Body of pancreas (tissue), 4 donors: ENCODE measurements at places on chromosomes 2 and 18. TPM values are rescaled to one million over a fixed set of nuclear protein-coding genes. Genes with fewer than 3 reads are reported as not detected.

Gene FANCL
- 19.5 TPM for total RNA-seq

Gene XIRP2
- not detected for total RNA-seq

Gene CLIP4
- 17.5 TPM for total RNA-seq

Gene LDLRAD4
- total RNA-seq, result 8.6 TPM

DNA sequence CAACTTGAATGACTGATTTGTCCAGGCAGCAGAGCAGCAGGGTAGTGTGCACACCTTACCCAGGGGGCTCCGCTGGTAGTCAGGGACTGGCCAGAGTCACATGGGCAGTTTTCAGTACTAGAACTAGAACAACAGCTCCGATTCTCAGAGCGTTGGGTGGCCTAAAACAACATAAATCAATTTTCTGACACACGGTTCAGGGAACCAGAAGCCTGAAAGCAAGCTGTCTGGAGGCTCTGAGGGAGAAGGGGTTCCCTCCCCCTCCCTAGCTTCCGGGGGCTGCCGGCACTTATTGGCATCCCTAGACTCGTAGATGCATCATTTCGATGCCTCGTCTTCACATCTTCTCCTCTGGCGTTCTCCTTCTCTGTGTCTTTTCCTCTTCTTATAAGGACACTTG lies 13.4 kb upstream of the ITGB6 start:
- H3K27me3 ChIP-seq, result no peaks in the 10 kb centered on the region
- DNase-seq, result no peak
- no peak overlapping the region for H3K27ac ChIP-seq
- H3K36me3 ChIP-seq, result no peaks in the 10 kb centered on the region

DNA sequence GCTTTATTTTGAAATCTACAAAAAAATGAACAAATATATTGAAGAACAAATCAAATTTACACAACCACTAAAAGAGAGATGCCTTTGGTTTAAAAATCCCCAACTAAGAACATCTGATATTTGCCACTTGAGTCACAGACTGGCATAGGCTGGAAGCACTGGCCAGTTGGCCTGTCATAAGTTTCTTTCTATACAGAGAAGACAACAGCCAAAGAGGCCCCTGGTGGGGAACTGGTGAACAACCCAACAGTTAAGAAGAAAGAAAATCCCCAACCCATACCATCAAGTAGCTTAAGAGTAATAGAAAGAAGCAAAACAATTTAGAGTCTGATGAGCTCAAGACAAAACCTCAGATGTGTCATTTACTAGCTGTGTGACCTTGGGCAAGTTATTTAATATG lies 45.5 kb downstream of the OSR1 start:
- H3K36me3 ChIP-seq, result no peaks in the 10 kb centered on the region
- H3K27me3 ChIP-seq, result no peaks in the 10 kb centered on the region
- H3K4me1 ChIP-seq, result no peaks in the 10 kb centered on the region
- DNase-seq, result peak; percentile 17

DNA sequence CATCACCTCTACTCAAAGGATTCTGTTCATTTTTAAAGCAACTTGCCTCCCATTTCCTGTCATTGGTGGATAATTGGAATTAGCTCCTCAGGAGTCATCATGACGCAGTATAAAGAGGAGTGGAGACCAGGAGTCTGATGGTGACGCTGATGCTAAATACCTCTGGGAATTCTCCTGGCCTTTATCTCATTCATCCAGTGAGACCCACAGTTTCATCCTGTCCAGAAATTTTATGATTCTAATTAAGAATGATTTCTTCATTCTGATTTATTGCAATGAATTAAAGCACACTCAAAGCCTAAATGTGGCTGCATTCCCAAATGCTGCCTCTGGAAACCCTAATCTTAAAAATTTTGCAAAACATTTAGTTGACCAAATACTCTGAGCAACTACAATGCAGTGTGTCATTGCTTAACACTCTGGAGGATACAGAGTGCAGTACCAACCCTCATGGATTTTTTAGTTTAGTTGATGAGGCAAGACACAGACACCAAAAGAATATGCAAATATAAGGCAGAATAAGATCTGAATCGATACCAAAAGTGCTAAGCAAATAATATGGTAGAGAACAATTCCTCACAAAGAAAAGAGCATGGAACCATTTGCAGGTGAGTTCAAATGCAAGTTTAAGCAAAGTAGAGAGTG lies 236.2 kb downstream of the ETAA1 start:
- no peak for DNase-seq
- H3K4me1 ChIP-seq, result no peaks in the 10 kb centered on the region
- no peak overlapping the region for H3K4me3 ChIP-seq
- H3K36me3 ChIP-seq, result no peaks in the 10 kb centered on the region
- H3K27ac ChIP-seq, result no peak overlapping the region

DNA sequence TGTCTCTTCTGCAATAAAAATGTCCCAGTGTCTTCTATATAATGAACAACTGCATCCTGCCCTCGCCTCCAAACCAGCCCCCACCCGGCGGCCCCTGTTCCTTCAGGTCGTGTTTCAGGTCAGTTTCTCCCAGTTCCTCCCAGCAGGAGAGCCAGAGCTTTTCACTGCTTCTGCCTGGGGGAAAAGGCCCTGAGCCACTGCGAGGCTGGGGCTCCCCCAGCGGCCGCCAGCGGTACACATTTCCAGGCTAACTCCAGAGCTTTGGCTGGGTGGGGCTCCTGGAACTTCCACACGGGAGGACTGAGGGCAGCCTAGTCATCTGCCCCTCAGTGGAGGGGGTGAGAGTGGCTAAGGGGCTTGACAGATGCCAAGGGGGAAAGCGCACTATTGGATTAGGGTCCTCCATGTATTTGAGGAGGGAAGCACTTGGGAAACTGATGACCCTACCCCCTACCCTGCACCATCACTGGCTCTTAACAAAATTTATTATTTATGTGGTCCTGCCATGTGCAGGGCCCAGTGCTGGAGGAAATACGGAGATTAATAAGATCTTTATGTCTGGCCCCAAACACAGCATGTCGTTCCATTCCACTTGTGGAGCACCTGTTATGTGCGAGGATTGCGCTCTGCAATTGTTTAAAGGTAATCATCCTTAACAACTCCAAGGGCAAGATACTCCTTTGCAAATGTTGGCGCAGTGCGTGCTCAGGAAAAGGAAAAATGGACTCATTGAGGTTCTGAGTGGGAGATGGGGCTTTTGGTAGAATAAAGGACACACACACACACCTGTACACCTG lies 17.3 kb upstream of the CYS1 start:
- DNase-seq, result peak; percentile 74
- H3K36me3 ChIP-seq, result no peaks in the 10 kb centered on the region
- no peak overlapping the region for H3K4me3 ChIP-seq
- H3K4me1 ChIP-seq, result peaks cover 7% of the 10 kb centered on the region

GRCh38 chr2:16334366-16334765 lies 331.3 kb downstream of the CYRIA start:
- H3K4me1 ChIP-seq, result no peaks in the 10 kb centered on the region
- no peaks in the 10 kb centered on the region for H3K36me3 ChIP-seq
- no peaks in the 10 kb centered on the region for H3K27me3 ChIP-seq
- no peak for DNase-seq
- no peak overlapping the region for H3K4me3 ChIP-seq
- no peak overlapping the region for H3K27ac ChIP-seq

GRCh38 chr2:202774104-202774503 lies 97.5 kb downstream of the ICA1L start:
- H3K36me3 ChIP-seq, result no peaks in the 10 kb centered on the region
- DNase-seq, result no peak
- H3K4me3 ChIP-seq, result no peak overlapping the region
- H3K4me1 ChIP-seq, result peaks cover 11% of the 10 kb centered on the region
- H3K27ac ChIP-seq, result no peak overlapping the region

DNA sequence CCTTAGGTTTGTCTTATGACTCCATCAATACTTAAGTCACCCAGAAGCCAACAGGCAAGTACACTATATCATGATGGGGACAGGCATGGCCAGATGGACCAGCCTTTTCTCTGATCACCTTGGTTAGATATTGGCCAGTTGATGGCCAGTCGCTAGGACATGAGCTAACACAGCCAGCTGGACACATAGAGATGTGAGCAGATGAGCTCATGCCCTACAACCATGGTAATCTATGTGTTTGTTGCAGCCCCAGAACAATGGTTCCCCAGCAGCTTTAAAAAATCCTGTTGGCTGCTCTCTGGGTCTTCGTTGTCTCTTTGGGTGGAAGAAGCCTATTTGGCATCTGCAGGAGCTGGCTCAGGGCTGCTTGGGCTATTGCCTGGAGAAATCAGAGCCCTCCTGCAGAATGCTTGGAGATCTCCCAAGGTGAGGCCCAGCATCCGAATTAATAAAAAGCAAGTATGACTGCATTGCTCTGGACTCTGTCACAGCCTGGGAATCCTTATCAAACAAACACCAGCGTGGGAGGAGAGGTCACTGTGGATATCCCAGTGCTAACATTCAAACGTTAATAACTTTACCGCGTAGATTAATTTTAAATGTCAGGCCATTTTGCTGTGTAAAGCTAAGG lies 62.3 kb upstream of the KLHL29 start:
- no peaks in the 10 kb centered on the region for H3K4me1 ChIP-seq
- H3K27me3 ChIP-seq, result no peaks in the 10 kb centered on the region
- DNase-seq, result no peak
- no peak overlapping the region for H3K4me3 ChIP-seq
- H3K36me3 ChIP-seq, result no peaks in the 10 kb centered on the region
- no peak overlapping the region for H3K27ac ChIP-seq

- H3K4me1 ChIP-seq, result no peaks in the 10 kb centered on the region
- H3K27me3 ChIP-seq, result no peaks in the 10 kb centered on the region
- no peak overlapping the region for H3K27ac ChIP-seq
- H3K36me3 ChIP-seq, result no peaks in the 10 kb centered on the region
- H3K4me3 ChIP-seq, result no peak overlapping the region
These were observed 60.4 kb upstream of the GAREM1 start for GRCh38 chr18:32530947-32531651.

GRCh38 chr2:30470426-30470825 lies 23.4 kb downstream of the LCLAT1 start:
- no peak for DNase-seq
- H3K36me3 ChIP-seq, result no peaks in the 10 kb centered on the region
- peaks cover under 1% of the 10 kb centered on the region for H3K4me1 ChIP-seq
- no peak overlapping the region for H3K4me3 ChIP-seq

GRCh38 chr18:41457765-41458326 lies 497.2 kb upstream of the PIK3C3 start:
- no peak for DNase-seq
- no peak overlapping the region for H3K27ac ChIP-seq
- H3K27me3 ChIP-seq, result no peaks in the 10 kb centered on the region
- no peak overlapping the region for H3K4me3 ChIP-seq
- H3K4me1 ChIP-seq, result no peaks in the 10 kb centered on the region

DNA sequence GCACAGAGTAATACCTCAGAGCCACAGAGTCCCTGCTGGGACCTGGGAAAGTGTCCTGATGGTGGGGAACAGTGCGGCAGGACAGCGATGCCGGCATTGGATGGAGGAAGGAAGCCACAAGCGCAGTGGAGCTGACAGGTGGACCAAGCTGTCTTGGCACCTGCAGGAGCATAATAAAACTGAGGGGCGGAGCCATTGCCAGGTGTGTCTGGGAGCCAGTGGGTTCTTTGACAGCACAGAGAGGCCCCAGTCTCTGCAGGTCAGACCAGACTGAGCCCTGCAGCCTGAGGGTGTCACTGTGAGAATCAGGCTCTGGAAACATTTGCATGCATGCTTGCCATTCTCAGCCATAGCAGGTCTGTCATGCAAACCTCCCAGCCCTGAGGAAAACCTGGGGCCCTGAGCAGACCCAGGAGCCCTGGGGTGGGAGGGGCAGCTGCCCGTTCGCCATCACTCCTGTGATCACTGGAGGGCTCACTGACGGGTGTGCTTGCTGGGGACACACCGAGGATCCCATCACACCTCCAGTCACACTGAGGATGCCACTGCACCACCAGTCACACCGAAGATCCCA lies 210.5 kb upstream of the HDAC4 start:
- no peak overlapping the region for H3K27ac ChIP-seq
- no peak for DNase-seq
- no peaks in the 10 kb centered on the region for H3K4me1 ChIP-seq
- H3K36me3 ChIP-seq, result no peaks in the 10 kb centered on the region
- no peak overlapping the region for H3K4me3 ChIP-seq

GRCh38 chr18:39149211-39149806 lies 1583.7 kb upstream of the CELF4 start:
- no peak for DNase-seq
- H3K27ac ChIP-seq, result no peak overlapping the region
- H3K4me1 ChIP-seq, result no peaks in the 10 kb centered on the region
- no peak overlapping the region for H3K4me3 ChIP-seq

DNA sequence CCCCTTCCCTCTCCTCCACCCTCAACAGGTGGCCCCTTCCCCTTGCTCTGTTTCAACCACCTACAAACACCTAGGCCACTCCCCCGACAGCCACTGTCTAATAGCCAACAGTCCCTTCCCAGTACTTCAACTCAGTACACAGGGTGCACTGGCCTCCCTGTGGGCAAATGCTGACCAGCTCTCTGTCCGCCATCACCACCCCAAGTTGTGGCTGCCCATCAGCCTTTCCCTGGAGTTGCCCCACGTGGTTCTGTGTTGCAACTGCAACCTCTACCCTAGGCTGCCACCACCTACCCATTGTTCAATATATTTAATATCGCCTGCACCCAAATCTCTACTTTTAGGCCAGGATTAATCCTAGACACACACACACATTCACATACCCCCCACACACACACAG lies 173.5 kb downstream of the MREG start:
- H3K27ac ChIP-seq, result no peak overlapping the region
- no peak for DNase-seq
- no peak overlapping the region for H3K4me3 ChIP-seq
- no peaks in the 10 kb centered on the region for H3K4me1 ChIP-seq
- no peaks in the 10 kb centered on the region for H3K36me3 ChIP-seq
- H3K27me3 ChIP-seq, result no peaks in the 10 kb centered on the region

GRCh38 chr2:225434014-225434413 lies 34.5 kb downstream of the NYAP2 start:
- no peaks in the 10 kb centered on the region for H3K36me3 ChIP-seq
- no peaks in the 10 kb centered on the region for H3K4me1 ChIP-seq
- no peak overlapping the region for H3K27ac ChIP-seq
- DNase-seq, result no peak

DNA sequence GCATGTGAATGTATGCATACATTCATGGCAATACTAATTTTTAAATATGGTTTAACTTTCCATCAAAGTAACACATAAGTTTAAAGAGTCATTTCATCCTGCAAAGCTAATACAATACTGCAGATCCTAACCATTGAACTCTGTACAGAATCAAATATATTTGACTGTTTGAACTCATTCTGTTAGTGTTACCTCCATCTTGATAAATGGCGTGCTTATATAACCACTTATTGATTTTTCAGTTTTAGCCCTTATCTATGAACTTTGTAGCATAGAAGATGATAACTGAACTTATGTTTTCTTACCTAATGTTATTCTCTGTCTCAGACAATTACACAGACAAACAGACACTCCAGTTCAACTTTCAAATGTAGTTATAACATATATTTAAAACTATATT lies 731.0 kb upstream of the LRATD1 start:
- no peaks in the 10 kb centered on the region for H3K4me1 ChIP-seq
- H3K27me3 ChIP-seq, result no peaks in the 10 kb centered on the region

GRCh38 chr2:125168442-125168841 lies 1143.4 kb downstream of the CNTNAP5 start:
- no peaks in the 10 kb centered on the region for H3K36me3 ChIP-seq
- H3K27me3 ChIP-seq, result no peaks in the 10 kb centered on the region
- H3K4me1 ChIP-seq, result no peaks in the 10 kb centered on the region
- H3K4me3 ChIP-seq, result no peak overlapping the region
- no peak overlapping the region for H3K27ac ChIP-seq
